ENCODE measurements at places on chromosomes 7 and 10.

DNA sequence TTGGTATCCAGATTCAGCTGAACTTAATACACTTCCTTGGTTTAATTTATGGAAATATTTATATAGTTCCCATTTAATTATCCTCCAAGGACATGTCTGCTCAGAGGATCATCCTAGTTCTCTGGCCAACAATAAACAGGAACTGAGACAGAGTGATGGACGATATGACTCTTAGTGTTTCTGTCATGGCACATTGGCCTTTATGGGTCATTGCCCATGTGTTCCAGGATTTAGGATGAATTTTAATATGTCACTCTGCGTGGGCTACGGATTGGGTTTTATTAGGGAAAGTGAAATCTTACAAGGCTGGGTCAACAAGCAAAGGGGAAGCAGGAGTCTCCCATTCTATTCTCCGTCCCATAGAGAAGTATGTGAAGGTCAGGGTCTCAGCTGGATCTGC lies 18.8 kb upstream of the TNPO3 start:
- DNase-seq: no peak

GRCh38 chr7:144628176-144628575 lies 207.7 kb downstream of the TPK1 start:
- DNase-seq: no peak

DNA sequence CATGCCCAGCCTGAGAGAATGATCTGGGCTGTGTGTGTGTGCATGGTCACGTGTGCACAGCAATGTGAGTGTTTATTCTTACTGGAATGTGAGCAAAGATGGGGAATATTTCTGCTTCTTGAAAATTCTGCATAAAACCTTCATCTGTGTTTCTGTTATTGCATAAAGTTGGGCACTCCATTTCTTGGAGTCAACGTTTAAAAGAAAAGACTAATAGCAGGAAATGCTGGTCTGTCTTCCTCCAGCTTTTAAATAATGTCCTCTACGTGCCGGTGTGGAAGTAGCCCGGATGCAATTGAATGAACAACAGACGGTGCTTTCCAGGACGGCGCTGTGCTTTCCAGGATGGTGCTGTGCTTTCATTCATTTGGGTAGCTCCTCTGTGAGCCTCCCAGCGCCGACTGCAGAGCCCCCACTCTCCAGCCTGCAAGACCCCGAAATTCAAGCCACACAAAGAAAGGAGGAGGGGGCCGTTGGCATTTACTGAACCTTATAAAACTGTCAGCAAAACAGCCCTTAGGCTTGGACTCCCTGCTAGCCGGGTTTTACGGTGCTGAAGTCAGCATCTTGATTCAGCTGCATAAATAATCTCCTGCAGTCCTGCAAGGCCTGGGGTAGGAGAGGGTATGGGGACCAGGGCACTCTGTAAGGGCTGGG lies 158.2 kb upstream of the PRKCQ start:
- DNase-seq: no peak

DNA sequence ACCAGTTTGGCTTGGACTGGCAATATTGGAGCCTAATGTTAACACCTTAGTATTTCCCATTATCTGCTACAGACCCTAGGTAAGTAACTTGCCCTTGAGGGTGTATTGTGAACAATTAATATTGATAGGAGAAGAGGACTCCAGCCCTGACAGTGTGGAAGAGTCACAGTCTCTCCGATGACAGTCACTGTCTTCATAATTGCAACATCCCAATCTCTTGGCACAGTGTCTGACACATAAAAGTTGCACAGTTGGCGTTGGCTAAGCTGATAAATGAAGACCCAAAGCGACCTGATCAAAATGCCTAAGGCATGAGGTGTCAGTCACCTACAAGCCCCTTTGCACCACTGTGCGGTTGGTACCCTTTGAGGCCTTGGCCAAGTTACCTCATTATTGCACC lies 154.7 kb upstream of the AOAH start:
- DNase-seq: no peak

DNA sequence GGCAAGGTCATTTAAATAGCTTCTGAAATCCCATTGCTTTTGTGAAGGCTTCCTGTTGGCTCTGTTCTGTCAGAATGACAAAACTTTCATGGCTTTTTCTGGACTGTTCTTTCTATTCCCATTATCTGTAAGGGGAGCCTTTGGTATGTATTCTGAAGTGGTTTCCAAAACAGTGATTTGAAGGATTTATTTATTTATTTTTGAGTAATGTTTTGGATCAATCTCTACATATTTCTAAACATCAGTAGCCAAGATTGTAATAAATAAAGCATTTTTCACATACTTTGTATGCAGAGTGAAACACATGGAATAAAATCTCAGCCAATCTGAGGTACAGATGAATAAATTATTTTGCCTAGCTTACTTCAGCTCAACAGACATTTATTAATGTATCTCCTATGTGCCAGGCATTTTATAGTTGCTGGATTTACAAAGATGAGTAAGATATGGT lies 121.1 kb downstream of the BBS9 start:
- DNase-seq: no peak

GRCh38 chr7:131100357-131101054 lies 227.2 kb upstream of the MKLN1 start:
- DNase-seq: no peak

- no peak for DNase-seq
These were observed 197.3 kb downstream of the PHF14 start for GRCh38 chr7:11170863-11171568.

DNA sequence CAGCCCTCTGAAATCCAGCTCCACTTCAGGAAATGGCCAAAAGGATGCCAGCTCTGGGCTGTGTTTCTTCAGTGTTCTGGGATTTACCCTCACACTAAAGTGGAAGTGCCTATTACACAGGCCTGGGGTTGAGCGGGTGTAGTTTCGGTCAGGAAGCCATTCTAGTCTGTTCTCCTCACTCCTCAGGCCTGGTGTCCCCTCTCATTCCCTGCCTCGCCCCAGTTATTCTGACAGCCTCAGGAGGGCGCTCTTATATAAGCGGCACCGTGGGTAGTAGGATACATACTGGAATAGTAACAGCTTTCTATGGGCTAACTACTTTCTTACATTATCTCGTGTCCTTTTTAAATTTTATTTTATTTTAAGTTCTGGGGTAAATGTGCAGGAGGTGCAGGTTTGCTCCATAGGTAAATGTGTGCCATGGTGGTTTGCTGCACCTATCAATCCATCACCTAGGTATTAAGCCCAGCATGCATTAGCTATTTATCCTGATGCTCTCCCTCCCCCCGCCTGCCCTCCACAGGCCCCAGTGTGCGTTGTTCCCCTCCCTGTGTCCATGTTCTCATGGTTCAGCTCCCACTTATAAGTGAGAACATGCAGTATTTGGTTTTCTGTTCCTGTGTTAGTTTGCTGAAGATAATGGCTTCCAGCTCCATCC lies 12.2 kb upstream of the LGI1 start:
- no peak for DNase-seq

DNA sequence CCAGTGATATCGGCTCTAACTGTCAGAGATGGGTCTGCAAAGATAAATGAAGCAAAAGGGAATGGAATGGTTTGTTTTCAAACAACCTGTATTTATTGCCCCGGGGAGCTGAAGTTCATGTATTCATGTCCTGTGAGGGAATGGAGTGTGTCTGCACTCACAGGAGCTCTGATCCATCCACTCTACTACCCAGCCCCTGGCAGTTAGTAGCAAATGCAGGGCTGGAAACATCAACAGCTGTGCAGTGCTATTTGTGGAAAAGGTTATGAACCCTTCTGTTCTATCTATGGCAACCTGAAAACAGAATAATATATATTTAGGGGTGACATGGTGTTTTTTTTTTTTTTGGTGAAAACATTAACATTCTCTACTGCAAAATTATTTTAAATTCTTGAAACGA lies 9.8 kb downstream of the AGR2 start:
- no peak for DNase-seq

DNA sequence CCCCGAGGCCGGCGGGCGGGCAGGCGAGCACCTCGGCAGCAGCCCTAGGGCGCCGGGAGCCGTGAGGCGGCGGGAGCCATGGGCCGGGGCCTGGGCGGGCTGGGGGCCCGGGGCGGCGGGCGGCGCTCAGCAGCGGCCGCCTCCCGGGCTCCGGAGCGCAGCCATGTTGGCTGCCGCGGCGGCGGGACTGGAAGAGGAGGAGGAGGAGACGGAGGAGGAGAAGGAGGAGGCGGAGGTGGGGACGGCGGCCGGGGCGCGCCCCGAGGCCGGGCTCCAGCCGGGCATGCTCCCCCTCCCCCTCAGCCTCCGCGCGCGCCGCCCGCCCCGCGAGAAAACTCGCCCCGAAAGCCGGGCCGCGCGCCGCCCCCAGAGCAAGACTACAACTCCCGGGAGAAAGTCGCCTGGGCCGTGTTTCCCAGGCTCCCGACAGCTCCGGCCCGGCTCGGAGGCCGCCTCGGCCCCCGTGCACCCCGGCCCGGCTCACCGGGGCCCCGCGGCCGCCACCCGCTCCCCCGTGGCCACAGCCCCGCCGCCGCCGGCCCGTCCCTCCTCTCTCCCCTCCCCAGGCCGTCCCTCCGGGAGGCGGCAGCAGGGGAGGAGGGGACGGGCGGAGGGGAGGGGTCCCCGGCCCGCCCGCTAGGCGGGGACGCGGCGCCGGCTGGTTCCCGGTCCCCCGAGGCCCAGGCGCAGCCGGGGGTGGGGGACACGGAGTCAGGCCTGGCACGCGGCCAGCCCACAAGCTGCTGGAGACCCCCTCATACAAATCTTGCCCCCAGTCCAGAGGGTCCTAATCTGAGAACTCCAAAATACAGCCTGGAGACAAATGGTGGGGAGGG lies at the start of gene DLG5:
Gene DLG5, minus strand, starts transcription at position 190 of the 836 bp plus-strand sequence. CDS start 235 bp downstream, outside the sequence.
- peak; percentile 80 for DNase-seq

All from Right ventricle myocardium inferior (tissue), 1 donor.